ENCODE measurements at places on chromosomes 4 and X.

GRCh38 chr4:109548655-109549054, 11.4 kb upstream of the MCUB start:
- no peak for DNase-seq

DNA sequence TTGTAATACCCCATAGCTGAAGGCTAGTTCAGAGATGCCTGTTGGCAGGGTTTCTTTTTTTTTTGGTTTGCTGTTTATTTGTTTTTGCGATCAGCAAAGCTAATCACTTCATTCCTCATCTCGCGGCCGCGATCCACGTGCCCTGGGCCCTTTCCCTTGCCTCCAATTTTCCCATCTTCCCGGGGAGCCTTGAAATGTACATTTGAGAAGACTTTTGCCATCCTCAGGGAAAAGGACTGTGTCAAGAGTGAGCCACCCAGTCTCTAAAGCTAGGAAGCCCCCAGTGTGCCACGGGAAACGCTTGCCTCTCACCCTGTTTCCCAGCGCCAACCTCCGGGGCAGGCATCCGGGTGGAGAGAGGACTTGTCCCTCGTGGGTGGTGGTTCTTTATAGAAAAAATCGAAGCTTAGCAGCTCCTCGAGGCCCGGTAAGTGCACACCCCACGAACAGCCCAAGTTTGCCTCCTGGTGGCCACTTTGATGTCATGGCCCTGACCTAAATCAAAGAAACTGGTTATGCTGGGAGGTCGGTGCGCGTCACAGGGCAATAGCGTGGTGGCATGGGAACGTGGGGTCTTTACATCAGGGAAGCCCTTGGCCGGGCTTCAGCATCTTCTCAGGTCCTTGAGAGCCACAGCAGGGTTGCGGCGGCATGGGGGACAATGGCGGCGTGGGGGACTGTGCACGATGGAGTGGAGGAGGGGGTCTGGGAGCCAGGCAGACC, 42.0 kb downstream of the MAP7D3 start:
- DNase-seq, result no peak

GRCh38 chrX:147079457-147079856, 264.9 kb upstream of the CXorf51A start:
- no peak for DNase-seq

DNA sequence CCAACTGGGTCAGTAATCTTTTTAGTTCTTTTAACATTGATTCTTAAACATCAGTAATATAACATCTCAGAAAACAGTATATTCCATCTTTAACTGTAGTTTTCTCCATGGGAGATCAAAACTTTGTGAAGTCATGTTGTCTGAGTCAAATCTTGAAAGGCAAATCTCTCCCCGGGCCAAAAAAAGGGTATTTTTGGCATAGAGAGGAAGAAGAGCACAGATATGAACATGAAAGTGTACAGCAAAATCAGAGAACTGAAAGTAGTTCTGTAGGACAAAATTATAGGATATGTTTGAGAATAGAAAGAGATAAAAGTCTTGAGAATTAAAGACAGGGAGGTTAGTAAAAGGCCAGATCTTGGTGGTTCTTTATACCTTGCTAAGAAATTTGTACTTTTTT, 176.4 kb upstream of the GYPA start:
- no peak for DNase-seq

DNA sequence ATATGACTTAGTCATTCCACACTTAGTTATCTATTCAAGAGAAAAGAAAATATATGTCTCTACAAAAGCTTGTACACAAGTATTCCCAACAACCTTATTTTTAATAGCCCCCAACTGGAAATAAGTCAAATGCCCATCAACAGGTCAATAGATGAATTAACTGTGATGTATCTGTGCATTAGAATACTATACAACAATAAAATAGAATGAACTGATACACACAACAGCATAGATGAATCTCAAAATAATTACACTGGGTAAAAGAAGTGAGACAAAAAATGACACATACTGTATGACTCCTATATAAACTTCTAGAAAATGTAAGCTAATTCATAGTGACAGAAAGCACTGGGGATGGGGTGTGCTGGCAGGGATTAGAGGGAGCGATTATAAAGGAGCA, 354.1 kb upstream of the DIPK2B start:
- DNase-seq, result no peak

- DNase-seq, result no peak
Observed at GRCh38 chr4:2364654-2365053, 53.8 kb downstream of the ZFYVE28 start.

- DNase-seq, result no peak
Observed at GRCh38 chr4:134337574-134337973, 136.0 kb upstream of the PABPC4L start.

GRCh38 chr4:1519787-1520661, 113.8 kb upstream of the NKX1-1 start:
- DNase-seq, result no peak

GRCh38 chrX:22795671-22796070, 204.1 kb upstream of the DDX53 start:
- DNase-seq, result no peak

DNA sequence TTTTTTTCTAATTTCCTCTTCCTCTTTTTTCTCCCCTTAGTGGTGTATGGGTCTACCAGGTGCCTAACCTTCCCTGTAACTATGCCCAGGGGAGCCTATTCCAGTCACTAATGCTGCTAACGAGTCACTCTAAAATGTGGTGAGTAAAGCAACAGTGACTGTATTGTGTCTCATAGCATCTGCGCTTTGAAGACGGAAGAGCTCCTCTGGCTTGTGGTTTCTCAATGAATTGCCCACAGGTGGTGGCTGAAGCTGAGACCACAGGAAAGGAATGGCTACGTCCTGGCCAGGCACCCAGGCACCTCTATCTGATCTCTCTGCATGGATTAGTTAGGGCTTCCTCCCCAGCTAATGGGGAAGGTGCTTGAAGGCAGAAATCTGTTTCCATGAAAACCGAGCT, 763.5 kb upstream of the FRG1 start:
- DNase-seq, result no peak

DNA sequence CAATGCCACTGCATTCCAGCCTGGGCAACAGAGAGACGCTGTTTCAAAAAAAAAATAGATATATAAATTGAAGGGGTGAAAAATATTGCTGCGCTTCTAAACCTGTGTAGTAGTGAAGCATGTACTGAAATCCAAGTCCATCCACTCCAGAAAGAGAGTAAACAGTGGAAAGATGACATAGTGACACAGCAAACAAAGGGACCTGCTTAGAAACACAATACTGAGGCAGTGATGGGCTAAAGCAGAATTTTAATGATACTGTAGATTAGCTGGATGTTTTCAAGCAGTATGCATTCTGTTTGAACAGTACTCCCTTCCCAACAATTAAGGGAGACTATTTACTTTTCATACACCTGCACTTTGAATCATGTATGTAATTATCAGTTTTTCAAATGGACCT, 42.5 kb downstream of the TFDP3 start:
- no peak for DNase-seq

DNA sequence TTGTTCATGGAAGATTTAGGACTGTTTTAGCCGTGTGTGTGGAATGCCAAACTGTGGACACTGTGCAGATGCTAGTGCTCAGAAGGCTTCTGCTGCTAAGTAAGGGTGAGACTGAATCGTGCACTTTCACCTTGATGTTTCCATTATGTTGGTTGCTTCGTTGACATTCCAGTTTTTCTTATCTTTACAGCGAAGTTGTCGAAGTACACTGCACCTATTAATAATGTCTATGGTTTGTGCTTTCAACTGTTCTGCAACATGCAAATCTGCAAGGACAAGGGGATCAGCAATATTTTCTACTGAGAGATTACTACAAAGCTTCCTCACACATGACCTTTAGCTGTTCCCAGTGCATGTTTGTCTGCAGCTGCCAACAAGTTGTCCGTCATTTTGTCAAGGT, 67.7 kb downstream of the UGT2A3 start:
- no peak for DNase-seq

DNA sequence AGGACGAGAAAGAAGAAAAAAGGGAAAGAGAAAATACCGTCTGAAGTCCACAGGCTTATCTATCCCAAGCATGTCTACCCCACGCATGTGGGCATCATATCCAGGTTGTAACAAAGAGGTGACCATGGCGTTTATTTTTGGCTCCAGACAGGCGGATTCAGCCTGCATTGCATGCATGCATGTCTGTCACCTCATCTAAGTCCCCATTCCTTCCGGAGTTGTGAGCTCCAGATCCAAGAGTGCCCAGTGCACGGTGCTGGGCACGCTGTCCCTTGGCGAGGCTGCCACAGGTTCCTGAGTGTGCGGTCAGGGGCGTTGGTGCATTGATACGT, 905 bp upstream of the GALNTL6 start:
- no peak for DNase-seq

GRCh38 chr4:40986375-40986774, 228.0 kb downstream of the APBB2 start:
- no peak for DNase-seq

GRCh38 chrX:48580662-48581061, 6.4 kb downstream of the RBM3 start:
- no peak for DNase-seq

GRCh38 chr4:39941682-39942217, 36.0 kb downstream of the PDS5A start:
- DNase-seq, result no peak

GRCh38 chrX:3216581-3217180, 129.8 kb downstream of the MXRA5 start:
- no peak for DNase-seq

Measured in omental fat pad (tissue), 4 donors.